Omental fat pad (tissue), 4 donors: ENCODE measurements at places on chromosomes 13 and 19. TPM values are rescaled to one million over a fixed set of nuclear protein-coding genes. Genes with fewer than 3 reads are reported as not detected.

Gene ZNF667
- total RNA-seq, result 3.5 TPM

Gene ZNF223
- total RNA-seq, result 2.8 TPM

Gene WASF3
- 46.3 TPM for total RNA-seq

Gene NTF4
- not detected for total RNA-seq

Gene DIRAS1
- total RNA-seq, result 4.1 TPM

Gene TMIGD2
- not detected for total RNA-seq

Gene ZNF112
- total RNA-seq, result 3.2 TPM

Gene PRR36
- total RNA-seq, result not detected

Gene FLT3
- total RNA-seq, result 0.37 TPM

Gene ZNF30
- total RNA-seq, result 0.96 TPM

Gene FARP1
- 26.5 TPM for total RNA-seq

Gene HAUS5
- total RNA-seq, result 5.1 TPM

Gene LILRB4
- total RNA-seq, result 36.7 TPM

Gene FBXO17
- total RNA-seq, result 40.8 TPM
